ENCODE measurements at places on chromosomes 2 and 18.

- DNase-seq, result no peak
These were observed 30.9 kb downstream of the SKA1 start for GRCh38 chr18:50405582-50406271.

DNA sequence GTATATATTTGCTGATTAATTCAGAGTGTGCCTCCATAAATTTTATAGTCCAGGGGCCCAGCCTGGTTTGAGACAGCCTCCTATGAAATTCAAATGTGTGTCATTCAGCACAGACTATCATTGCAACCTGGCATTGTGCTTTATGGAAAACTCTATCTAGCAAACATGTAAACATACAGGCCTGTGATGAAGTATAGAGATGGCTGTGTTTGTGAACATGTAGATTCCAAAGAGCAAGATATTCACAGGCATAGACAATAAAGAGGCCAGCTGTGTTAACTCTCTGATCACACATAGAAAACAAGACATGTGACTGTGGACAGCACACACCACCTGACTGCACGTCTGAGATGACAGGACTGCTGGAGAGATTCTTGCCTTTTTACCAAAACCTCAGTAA lies 297.9 kb downstream of the EN1 start:
- no peak for DNase-seq

DNA sequence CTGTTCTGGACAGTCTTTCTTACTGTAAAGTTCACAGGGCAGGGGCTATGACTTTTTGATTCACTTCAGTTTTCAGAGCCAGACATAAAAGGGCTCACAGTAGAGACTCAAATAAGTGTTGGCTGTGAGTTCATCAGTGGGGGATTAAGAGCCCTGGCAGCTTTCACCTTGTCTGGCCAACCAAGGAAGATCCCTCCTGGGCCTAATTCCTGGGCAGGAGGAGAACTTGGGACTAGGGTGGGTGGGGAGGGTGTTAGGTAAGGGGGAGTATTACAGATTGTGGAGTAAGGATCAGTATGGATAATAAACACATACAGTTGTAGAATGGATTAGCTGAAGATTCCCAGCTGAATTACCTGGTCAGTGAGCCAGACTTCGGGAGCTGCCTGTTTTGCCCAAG lies 904 bp upstream of the SFXN5 start:
- DNase-seq, result no peak

- no peak for DNase-seq
These were observed 148.8 kb downstream of the VAPA start for GRCh38 chr18:10062302-10063300.

- DNase-seq, result no peak
These were observed 11.9 kb downstream of the TEX51 start for GRCh38 chr2:126910637-126911036.

DNA sequence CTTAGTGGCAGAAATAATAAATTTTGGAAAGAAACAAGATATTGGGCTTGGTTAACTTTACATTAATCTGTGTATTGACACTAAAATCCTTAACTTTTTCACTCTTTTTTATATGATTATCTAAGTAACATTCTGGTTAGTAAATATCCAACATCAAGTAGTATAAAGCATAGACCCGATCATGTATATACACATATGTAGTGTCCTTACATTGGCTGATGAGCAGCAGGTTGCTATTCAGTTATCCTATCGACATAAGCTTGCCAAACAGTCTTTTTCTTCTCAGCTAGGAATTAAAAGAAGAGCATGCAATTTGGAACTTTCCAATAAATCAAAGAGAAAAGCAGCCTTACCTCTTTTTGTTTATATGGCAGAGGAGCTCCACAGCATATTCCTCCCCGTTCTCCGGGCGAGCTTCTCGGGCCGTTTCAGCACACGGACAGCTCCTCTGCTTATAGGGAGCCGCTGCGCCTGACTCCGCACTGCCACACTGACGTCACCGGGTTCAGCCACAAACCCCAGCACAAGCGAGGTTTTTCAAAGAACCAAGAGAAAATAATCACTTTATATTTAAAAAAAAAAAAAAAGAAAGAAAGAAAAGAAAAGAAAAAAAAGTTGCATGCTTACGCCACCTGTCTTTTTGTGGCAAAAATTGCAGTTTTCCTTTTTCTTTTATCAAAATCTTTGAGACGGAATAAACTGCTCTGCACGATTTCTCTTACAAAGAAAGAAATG lies at the start of gene SCG2:
SCG2 (minus strand) TSS at position 430 of the 735 bp plus-strand sequence. CDS start 3,079 bp downstream, outside the sequence.
- DNase-seq, result peak; percentile 12

- DNase-seq, result no peak
These were observed 212.9 kb downstream of the PTGR3 start for GRCh38 chr18:74996055-74996454.

- DNase-seq, result no peak
These were observed 88.5 kb downstream of the SOCS6 start for GRCh38 chr18:70377317-70377799.
